ENCODE measurements at places on chromosomes 11 and 22.

DNA sequence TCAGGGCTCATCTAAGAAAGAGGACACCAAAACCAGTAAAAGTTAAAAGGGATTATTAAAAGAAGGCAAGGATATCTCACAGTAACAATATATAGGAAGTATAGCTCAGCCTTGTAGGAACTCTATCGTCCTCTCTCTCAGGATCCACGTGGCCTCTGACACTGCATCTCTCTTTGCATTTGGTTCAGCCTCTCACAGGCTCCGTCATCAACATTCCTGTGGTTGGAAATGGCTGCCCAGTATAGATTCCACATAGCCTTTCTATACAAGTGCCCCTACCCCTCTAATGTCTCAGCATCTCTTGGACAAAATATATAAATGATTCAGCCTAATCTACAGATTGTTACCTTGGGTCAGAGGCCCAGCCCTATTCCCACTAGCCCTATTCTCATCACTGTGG is 101.3 kb upstream of the DBX1 start:
- no peak for DNase-seq

- no peak for DNase-seq
Measured at GRCh38 chr11:27926981-27927481, 180.9 kb downstream of the KIF18A start.

GRCh38 chr22:39184586-39185577 is 32.4 kb upstream of the CBX7 start:
- no peak for DNase-seq

DNA sequence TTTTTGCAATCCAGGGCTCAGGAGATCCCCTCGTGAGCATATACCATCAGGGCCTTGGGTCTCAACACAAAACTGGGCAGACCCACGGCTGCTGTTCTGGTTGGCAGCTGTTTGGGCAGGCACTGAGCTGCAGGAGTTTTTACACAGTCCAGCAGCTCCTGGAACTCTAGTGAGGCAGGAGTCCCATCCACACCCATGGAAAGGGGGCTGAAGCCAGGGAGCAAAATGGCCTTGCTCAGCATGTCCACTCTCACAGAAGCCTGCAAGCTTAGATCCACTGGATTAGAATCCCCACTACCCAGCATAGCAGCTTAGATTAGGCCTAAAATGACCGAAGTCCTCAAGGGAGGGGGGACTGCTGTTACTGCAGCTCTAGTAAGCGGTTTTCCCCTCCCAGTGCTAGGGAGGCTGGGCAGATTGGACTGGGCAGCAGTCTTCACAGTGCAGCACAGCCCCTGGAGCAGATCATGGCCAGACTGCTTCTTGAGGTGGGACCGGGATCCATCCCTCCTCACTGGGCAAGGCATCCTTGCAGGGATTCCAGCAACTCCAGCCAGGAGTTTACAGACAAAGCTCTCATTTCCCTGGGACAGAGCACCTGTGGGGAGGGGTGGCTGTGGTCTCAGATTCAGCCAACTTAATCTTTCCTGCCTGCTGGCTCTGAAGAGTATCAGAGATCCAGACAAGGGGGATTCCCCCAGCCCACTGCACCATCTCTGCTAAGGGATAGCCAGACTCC is 36.4 kb upstream of the CARD16 start:
- DNase-seq = no peak

GRCh38 chr11:124877910-124878758 is 12.9 kb downstream of the ROBO3 start:
- no peak for DNase-seq

GRCh38 chr11:7636350-7636749 is 37.0 kb downstream of the CYB5R2 start:
- no peak for DNase-seq

- no peak for DNase-seq
Measured at GRCh38 chr22:28670161-28670560, 9.5 kb downstream of the TTC28 start.

- DNase-seq = no peak
Measured at GRCh38 chr11:130775306-130776060, 140.8 kb downstream of the SNX19 start.

Measured in T-helper 2 cell (primary cell).